ENCODE measurements at places on chromosomes 11 and 22.

GRCh38 chr11:33652431-33652830 is 48.2 kb downstream of the C11orf91 start:
- ATAC-seq, result no peak

- ATAC-seq, result no peak
Observed at GRCh38 chr11:79129702-79130101, 311.1 kb downstream of the TENM4 start.

DNA sequence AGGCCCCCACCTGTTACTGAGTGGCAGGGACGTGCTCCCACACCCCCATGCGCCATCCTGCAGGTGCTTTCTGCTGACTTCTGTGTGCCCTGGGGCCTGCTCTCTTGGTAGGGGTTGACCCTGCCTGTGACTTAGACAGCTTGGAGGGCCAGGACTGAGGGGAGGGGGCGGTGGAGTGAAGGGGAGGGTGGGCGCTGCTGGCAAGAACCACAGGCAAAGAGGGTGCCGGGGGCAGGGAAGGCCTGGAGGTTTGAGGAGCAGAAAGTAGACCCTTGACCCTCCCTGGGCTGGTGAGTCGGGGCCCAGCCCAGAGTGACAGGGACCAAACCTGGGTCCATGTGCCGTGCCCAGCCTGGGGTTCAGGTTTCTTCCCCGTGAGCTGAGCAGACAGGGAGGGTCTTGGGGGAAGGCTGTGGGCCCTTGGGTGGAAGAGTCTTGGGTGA is 17.8 kb downstream of the KCNQ1 start:
- no peak for ATAC-seq

GRCh38 chr11:72177656-72178055 is 14.3 kb upstream of the FOLR1 start:
- no peak for ATAC-seq

DNA sequence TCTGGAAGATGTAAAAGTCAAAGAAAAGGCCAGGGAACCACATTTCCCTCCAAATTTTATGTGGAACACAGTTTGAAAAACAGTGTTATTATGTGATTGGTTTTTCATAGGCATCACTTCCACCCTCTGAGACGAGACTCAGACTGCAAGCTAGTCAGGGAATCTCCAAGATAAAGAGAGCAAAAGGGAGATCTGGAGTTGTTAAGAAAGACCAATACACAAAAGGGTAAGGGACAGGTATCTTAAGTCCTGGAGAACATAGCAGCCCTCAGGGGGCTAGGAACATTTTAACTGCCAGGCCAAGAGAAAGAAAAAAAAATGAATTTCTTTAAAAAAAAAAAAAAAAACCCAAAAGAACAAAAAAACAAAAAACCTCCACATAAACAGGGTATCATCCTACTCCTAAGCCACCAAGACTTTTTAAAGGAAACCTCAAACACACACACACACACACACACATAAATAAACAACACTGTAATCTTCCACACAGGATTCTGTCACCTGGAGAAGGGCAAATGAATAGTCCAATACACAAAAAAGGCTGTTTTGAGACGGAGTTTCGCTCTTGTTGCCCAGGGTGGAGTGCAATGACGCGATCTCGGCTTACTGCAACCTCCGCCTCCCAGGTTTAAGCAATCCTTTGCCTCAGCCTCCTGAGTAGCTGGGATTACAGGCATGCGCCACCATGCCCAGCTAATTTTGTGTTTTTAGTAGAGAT is 44.5 kb downstream of the CELF1 start:
- ATAC-seq, result no peak

DNA sequence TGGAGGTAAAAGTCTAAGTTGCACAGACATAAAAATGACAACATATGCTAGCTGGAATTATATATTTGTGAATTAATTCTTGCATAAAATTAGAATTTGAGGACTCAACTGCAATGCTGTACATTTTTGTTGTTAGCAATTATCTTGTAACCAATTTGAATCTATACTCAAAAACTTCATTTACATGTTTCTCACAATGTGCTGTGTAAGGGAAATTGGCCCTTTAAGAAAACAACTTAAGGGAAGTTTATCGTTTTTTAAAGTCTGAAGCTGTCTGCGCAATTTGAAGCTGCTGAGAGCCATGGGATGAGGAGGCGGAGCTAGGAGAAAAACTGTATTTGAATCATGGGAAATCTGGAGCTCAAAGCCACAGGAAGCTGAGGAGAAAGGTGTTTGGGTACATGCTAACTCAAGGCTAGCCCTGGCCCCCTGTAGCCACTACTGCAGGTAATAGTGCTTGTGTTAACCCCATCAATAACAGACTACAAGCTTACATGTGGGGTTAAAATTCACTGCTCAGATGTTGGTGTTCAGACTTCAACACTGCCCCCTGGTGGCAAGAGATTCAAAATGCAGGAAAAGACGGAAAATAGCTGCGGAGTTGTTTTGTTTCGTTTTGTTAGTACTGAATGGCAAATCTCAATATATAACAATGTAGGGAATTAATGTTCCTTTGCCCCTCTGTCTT is 126.1 kb downstream of the BRD1 start:
- no peak for ATAC-seq

GRCh38 chr11:128714881-128715280 is 21.0 kb downstream of the FLI1 start:
- ATAC-seq, result no peak

- ATAC-seq, result no peak
Observed at GRCh38 chr22:31436132-31436531, 36.7 kb downstream of the DRG1 start.

GRCh38 chr11:67355794-67356386 is 2.5 kb upstream of the POLD4 start:
- no peak for ATAC-seq

- ATAC-seq, result no peak
Observed at GRCh38 chr11:97974798-97975498, 1045.8 kb upstream of the CNTN5 start.

- ATAC-seq, result no peak
Observed at GRCh38 chr11:102868339-102868738, 6.4 kb downstream of the MMP12 start.

GRCh38 chr11:116715383-116715782 is 57.4 kb downstream of the BUD13 start:
- ATAC-seq, result no peak

DNA sequence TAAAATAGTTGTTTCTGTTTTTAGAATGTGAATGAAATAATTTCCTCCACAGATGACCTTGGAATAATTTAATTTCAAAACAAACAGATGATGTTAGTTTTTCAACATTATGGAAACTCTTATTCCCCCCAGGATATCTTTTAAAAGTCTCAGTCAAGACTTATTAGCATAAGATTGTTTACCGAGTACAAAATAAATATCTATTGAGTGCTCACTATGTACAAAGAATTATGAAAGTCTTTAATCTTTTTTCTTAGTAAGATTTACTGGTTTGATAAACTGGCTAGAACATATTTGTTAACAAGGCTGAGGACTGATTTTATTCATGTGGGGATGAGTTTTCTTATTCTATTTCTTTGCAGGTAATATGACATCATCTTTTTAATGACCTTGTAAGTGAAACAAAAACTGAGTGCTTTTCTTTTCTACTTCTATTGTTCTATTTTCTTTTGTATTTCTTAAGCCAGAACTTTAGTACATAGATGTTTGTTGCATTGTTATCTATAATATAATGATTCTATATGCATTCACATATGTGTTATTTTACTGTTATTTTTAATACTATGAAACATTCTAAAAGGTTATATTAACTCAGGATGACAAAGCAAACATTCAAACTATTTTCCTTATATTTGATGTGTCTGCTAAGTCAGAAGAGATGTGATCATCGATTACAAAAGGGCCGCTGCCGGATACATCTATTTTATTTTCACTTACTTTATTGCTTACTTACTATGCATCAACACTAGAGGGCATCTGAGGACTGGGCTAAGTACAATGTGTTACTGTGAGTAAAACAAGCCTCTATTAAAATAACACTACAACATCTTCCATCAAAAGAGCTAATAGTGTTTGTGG is 111.0 kb upstream of the ARHGAP42 start:
- peak; percentile 58 for ATAC-seq

DNA sequence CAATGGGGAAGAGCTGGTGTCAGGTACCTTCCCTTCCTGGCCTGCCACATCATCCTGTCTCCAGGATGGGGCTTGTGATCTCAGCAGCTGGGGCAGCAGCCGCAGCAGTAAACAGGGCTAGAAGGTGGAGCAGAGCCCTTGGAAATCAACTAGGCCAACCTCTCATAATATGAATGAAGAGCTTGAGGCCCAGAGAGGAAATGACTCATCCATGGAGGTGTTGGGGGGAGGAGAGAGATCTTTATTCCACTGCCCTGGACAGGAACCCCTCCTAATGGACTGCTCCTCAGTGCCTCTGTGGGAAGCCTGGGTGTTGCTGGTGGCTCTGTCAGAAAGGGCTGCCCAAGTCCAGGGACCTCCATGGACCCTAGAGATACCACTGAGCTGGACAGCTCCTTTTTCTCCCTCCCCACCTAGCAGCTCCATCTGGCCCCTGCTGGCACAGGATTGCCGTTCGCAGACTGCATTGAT is 111.8 kb downstream of the OSBP2 start:
- ATAC-seq, result no peak

- ATAC-seq, result peak; percentile 74
Observed at GRCh38 chr11:78290293-78291176, 101.8 kb downstream of the USP35 start.

DNA sequence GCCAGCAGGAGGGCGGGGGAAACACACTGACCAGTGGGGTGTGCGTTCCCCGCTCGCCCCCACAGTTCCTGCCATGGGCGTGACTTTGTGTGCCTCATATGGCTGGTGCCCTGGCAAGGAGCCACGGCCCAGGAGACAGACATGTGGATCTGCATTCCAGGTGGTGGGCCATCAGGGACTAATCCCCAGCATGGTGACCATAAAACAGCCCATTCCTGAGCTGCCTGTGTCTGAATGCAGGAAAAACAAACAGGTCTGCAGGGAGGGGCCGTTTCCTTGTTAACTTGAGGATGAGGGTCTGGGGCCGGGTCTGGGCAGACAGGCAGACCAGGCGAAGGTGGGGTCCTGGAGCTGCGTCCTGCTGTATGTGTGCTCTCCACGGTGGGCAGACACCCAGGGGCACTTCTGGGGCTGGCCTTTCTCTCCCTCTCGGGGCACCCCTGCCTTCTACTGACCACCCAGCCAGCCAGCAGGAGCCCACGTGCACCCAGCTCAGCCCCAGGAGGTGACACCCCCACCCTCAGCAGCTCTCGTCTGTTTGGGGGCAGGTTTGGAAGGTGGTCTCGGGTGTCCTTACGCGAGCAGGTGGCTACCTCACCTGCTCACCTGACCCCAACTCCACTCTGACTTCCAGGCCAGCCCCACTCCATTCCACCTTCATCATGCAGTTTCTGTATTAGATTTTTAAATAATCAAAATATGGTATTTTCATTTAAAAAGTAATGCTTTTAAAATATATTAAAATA is 120.3 kb downstream of the KCNQ1OT1 start:
- no peak for ATAC-seq

DNA sequence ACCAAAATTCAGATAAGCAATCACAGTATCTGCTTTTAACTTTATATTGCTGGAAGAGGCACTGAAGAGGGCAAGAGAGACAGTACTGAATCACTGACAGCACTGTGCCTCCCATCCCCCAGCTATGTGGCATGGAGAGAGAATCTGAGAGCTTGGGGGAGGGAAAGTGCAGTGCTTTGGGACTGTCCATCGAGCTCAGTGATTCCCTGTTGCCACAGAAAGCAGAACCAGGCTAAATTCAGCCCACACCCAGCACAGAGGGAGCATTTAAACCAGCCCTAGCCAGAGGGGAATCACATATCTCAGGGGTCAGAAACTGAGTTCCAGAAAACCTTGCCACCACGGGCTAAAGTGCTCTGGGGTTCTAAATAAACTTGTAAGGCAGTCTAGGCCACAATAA is 44.3 kb downstream of the KCNQ1 start:
- no peak for ATAC-seq

DNA sequence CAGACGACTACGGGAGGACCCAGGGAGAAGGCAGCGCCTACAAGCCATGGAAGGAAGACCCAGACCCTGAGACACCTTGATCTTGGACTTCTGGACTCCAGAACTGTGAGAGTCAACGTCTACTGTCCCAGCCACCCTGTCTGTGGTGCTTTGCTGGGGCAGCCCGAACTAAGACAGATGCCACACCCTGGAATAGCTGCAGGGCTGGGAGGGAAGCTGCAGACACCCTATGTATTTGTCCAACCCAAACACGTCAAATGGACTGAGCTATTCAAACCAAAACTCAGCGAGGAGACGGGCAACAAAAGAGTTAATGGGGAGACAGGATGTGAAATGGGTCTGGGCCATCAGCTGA is 169.3 kb downstream of the CTTN start:
- no peak for ATAC-seq

DNA sequence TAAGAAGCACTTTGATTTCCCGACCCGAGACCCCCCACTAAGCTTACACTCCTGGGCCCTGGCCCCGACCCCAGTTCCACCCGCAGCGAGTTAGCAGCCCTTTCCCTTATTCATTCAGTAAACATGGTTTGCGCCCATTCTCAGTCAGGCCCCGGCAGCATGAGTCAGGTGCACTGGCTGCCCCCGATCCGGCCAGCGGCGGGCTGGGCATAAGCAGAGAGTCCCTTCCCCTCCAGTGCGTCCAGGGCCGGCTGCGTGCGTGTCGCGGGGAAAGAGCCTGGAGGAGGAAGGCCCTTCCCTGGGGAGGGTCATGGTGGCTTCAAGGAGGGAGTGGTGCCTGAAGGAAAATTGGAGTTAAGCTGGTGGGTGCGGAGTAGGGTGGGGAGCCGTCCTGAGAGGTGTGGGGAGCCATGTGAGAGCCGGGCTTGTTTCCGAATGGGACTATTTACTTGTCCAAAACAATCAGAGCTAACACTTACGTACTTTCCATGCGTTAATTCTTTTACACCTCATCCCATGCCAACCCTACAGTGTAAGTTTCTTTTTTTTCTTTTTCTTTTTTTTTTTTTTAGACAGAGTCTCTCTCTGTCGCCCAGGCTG is 657 bp downstream of the IGHMBP2 start:
- ATAC-seq, result peak; percentile 62

Data from stimulated activated memory B cell treated with anti-CD40 and anti-IgM and Interleukin-4, amounts not matched to agents 10 μg/mL and 1 μg/mL and 100 μg/mL, for 72 hours (primary cell).